ENCODE measurements at places on chromosomes 11 and 22.

DNA sequence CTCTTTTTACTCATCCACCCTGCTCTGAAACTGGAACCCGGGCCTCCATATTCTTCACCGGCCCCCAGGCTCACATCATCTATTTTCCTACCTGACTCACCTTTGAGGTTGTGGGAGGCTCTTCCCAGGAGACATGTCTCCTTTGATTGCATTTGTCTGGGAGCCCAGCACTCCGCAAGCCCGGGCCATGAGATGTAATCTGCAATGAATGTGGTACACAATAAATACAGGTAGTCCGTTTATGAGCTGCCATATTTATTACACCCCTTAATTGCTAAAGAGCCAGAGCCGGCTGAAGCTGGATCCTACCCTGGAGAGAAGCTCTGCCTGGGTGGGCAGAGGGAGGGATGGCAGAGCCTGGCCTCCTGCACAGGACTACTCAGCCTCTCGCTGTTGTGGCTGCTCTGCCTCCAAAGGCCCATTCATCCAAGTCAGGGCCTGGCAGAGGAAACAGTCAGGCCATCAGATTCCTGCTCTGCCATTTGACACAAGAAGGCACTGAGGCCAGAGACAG is 49.5 kb downstream of the TP53I11 start:
- no peak for ATAC-seq

- ATAC-seq: no peak
Observed at GRCh38 chr11:64150481-64151239, 15.3 kb downstream of the MACROD1 start.

GRCh38 chr22:40654522-40655167 is 18.1 kb upstream of the MRTFA start:
- ATAC-seq: no peak

DNA sequence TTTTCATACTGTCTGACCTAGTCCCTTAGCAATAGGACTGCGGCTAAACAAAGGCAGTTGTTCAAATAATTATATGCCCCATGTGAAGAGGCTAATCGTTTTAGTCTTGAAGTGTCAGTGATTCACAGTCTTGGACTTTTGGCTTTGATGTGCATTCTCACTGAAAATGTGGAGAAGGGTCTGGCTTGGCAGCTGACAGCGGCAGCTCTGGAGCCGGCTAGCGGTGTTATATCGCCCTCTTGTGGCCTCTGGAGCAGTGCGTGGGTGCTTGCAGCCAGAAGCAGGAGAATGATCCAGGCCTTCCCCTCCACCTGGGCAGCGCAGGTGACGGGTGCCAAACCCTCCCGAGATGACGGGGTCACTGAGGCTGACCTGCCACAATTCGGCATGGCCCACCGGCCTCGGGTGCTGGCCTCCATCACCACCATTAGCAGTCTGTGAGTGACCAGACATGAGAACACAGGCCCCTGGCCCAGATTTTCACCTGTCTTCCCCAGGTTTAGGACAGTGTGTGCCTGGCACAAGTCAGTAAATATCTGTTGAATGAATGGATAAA is 90.3 kb upstream of the PITPNB start:
- peak; percentile 84 for ATAC-seq

GRCh38 chr11:103889679-103890078 is 146.8 kb upstream of the DDI1 start:
- ATAC-seq: no peak

DNA sequence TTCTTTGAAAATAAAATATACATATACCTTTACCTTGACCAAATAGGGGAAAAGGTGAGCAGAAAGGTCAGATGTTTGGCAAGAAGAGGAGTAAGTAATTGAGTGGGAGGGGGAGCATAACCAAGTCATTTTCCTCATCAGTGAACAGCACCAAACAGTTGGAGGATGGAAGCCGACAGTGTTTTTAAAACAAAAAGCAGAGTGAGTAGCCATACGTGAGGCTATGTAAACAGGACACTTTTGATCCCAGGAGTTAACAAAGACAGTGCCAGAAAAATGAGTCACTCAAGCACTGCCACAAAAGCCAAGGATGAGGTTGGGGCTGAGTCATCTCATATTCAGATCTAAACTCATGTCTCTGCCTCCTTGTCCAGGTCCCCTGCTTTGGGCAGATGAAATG is 734.7 kb downstream of the KCNA4 start:
- ATAC-seq: no peak

DNA sequence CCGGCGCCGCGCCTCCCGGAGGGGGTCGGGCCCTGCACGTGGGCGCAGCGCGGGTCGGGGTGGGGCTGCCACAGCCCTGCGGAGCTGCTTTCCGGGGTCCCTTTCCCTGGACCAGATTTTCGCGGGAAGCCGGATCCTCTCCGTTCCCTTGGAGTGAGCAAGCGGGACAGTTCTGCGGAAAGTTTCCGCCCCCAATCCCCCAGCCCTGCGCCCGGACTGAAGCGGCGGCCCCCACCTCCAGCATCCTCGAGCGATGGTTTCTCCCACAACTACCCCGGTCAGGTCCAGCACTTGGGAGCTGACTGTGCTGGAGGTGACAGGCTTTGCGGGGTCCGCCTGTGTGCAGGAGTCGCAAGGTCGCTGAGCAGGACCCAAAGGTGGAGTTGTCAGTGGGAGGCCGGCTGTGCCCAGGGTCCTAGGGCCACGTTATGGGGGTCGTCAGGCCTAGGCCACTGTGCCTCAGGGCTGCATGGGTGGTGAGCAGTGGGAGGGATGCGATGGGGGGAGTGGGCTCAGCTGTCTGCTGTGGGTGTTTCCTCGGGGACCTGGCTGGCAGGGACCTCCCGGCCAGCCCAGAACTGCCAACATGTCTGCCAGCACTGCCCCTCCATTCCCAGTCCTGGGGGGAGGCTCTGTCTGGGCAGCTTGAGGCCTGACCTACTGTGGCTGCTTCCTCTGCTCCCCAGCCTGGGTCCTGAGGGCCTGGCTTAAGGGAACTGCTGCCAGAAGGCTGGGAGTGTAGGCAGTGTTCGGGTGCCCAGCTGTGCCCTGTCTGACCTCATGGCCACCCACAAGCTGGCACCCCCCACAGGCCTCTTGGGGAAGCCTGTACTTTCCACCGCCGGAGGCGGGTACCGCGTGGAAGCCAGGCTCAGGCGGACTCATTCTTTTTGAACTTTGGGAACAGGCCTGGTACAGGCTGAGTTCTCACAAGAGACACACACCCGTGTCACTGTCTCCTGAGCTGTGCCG is 726 bp downstream of the ST3GAL4 start:
- peak; percentile 9 for ATAC-seq

DNA sequence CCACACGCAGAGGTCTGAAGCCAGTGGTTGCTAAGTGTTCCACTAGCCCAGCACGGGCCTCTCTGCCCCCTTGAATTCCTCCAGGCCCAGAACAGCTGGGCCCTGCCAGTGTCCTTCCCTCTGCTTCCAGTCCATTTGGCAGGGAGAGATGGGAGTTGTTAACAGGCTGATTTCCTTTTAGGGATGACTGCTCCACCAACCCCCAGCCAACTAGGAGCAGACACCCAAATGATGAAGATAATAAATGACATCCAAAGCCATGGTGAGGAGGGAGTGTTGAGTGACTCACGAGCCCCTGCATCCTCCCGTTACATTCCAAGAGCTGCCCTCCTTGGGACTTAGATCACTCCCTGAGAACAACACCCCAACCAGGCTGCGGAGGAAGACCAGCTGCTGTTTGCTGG is 20.6 kb downstream of the PARVA start:
- no peak for ATAC-seq

DNA sequence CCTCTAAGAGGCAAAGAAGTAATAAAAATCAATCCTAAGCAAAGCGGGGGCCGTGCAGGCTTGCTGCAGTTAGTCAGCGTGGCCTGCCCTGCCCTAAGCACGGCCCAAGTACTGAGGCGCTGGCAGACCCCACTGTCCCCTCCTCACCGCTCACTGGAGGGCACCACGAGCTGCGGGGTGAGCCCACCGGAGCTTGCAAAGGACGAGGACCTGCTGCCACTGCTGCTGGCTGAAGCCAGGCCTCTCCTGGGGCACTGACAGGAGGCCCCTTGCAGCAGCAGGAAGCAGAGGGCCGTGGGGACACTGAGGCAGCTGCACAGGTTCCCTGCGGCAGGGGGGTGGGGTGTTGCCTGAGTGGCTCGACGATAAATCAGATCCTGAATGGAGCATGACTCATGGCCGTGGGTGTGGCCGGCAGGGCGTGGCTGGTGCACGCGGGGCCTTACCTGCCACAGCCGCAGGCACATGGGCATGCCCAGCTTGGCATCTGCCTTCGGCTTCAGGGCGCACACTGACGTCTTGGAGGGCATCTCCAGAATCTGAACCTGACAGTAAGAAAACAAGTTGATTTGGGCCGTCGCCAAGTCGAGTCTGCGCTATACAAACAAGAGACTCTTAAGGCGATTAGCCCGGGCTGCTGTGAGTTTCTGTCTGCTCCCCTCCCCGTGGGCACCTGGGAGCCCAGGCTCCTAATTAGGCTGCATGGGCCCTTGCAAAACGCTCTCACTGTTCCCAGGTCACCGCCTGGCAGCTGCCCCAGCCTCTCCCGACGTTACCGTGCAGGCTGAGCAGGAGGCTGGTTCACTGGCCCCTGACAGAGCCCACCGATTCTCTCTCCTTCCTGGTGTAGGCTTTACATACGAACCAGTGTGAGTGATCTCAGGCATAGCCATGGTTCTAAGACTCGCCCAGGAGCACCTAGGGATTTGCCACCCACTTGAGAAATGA is 45.9 kb downstream of the TBX1 start:
- no peak for ATAC-seq

DNA sequence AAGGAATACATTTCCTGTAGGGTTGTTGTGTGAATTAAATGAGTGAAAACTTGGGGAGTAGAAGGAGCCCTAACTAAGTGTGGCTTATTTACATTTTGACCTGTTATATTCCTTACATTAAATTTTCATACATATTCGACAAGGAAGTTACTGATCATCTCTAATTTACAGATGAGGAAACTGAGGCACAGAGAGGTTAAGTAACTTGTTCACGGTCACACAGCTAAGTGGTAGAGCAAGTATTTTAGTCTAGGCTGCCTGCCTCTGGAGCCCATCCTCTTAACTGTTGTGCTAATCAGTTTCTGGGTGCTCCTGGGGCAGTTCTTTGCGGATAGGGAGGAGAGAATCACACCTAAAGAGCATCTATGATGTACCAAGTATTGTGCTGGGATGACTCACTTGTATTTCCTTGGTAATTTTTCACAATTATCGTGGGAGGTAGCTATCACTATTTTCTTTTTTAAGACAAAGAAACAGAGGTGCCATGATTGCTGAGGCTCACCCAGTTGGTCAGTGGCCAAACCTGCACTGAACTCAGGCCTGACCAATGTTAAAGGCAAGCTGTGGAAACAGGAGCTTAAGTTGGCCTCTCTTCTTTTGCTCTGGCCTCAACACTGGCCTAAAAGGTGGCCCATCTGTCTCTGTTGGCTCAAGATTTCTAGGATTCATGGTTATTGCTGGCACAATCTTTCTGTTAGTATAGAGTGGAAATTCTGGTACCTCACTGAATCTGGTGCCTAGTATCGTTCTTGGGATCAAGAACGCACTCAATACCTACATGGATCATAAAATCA is 2.9 kb upstream of the ELF5 start:
- ATAC-seq: no peak

Data from activated CD4-positive, CD25-positive, alpha-beta regulatory T cell treated with anti-CD3 and anti-CD28 coated beads, Interleukin-2, amount 50 U/mL, for 24 hours (primary cell).